ENCODE measurements at places on chromosomes 1 and 21. TPM values are rescaled to one million over a fixed set of nuclear protein-coding genes. Genes with fewer than 3 reads are reported as not detected.

PLCH2 gene
- polyA plus RNA-seq, result 0.80 TPM

AGT gene
- 42.2 TPM for polyA plus RNA-seq

GRCh38 chr1:58402444-58402843 lies 144.1 kb downstream of the OMA1 start:
- no peak for DNase-seq

- no peak for DNase-seq
Measured at GRCh38 chr1:86741947-86742572, 37.7 kb downstream of the SH3GLB1 start.

DNA sequence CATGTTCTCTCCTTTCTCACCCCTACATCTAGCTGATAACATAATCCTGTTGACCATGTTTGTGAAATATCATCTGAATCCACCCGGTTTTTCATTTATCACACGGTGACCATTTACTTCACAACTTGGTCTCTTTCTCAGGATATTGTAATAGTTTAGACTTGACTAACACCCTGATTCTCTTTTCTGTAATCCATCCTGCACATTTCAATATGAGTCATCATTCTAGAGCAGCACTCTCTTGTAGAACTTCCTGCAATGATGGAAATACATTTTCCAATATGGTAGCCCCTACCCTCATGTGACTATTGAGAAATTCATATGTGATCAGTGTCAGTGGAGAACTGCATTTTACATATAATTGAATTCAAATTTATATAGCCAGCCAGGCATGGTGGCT lies 2.3 kb upstream of the JAM2 start:
- DNase-seq, result no peak

- DNase-seq, result no peak
Measured at GRCh38 chr1:230303822-230304221, 122.3 kb downstream of the PGBD5 start.

Measured in left kidney (tissue), 8 donors.